Pons (tissue), 1 donor: ENCODE measurements at places on chromosomes 11 and 22.

- DNase-seq, result no peak
Observed at GRCh38 chr11:83720675-83721074, 434.5 kb upstream of the CCDC90B start.

DNA sequence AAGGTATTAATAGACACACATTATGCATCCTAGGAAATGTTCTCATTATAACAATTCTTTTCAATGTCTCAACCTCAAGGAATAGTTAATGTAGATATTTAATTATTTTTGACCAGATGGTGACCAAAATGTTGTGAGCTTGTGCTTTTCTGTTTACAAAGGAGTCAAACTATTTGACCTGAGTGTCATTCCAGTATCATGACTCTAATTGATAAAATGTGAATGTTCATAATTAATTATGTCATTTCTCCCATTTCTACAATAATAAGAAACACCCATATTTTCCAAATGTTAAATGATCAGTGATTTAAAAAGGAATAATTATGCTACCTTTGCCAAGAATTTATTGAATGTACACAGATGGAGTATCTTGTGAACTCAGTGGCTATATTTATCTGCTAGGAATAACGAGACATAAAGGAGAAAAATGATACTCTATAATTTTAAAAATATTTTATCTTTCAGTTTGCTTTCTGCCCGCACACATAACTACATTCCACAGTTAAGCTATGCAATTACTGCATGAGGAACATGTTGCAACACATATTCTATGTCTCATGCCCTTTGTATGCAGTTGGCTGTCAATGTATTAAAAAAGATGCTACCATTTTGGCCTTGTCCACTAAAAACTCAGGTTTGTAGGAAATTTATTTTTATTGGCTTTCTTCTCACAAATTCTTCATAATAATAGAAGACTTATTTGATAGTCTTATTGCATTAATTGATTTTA is 376.7 kb upstream of the CCDC179 start:
- DNase-seq, result no peak

- DNase-seq, result no peak
Observed at GRCh38 chr22:22109693-22110466, 127.3 kb upstream of the TOP3B start.

DNA sequence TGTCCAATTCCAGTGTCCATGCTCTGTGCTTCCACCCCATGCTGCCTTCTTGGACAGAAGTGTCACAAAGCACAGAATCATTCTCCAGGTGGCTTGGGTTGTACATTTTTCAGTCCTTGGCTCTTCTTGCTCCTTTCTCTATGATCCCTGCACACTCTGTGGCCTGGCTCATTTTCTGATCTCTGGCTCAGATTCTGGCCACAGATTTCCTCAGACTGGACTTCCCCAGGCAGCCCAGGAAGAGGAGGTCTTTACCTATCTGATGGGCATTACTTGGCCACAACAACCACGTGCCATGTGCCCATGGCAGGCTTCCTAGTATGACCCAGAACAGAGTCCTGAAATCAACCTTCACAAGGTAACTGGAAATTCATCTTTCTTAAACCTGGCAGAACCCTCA is 27.2 kb downstream of the SYTL2 start:
- no peak for DNase-seq

DNA sequence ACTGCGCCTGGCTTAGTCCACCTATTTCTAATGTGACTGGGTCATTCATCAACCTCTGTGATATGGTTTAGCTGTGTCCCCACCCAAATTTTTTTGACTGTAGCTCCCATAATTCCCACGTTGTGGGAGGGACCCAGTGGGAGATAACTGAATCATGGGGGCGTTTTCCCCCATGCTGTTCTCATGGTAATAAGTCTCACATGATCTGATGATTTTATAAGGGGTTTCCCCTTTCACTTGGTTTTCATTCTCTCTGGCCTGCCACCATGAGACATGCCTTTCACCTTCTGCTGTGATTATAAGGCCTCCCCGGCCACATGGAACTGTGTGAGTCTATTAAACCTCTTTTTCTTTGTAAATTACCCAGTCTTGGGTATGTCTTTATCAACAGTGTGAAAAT is 8.7 kb downstream of the CENATAC start:
- DNase-seq, result no peak

GRCh38 chr11:132981131-132981956 is 551.0 kb downstream of the OPCML start:
- no peak for DNase-seq
